ENCODE measurements at places on chromosomes 11 and 22.

- no peak for DNase-seq
Observed at GRCh38 chr11:16791191-16791961, 52.9 kb downstream of the C11orf58 start.

- DNase-seq, result no peak
Observed at GRCh38 chr11:2592559-2593392, 107.0 kb downstream of the KCNQ1OT1 start.

GRCh38 chr22:27873472-27873871 is 45.6 kb downstream of the PITPNB start:
- DNase-seq, result no peak

DNA sequence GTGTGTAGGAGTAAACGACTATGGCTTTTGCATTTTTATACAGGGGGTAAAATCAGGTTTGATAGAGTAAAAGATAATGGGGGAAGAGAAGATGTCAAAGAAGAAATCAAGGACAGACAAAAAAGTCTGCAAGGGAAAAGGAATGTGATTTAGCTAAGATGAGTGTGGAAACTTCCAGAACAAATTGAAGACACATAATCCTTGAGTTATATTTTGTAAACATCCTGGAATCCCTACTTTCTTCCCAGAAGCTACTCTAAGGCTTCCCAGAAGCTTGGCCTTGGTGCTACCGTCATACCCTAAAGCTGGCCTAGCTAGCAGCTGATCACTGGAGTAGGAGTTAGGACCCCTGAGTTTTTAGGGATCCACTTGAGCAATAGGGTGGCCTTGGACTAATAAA is 82.4 kb downstream of the BLID start:
- DNase-seq, result no peak
